ENCODE measurements at places on chromosomes 4 and X.

GRCh38 chr4:4491396-4491893 is 50.4 kb downstream of the STX18 start:
- DNase-seq = no peak

GRCh38 chr4:1783970-1784369 is 9.1 kb upstream of the FGFR3 start:
- DNase-seq = no peak

DNA sequence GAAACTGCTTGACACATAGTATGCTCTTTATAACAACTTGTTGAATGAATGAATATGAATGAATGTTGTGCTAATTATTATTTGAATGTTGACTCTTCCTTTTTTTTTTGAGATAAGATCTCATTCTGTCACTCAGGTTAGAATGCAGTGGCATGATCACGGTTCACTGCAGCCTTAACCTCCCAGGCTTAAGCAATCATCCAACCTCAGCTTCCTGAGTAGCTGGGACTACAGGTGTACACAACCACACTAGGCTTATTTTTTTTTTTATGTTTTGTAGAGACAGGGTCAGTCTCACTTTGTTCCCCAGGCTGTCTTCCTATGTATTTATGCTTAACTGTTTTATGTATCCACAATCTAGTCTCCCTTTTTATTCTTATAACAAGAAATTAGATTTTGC is 114.7 kb upstream of the WDFY3 start:
- no peak for DNase-seq

GRCh38 chr4:150126864-150127203 is 48.6 kb downstream of the DCLK2 start:
- peak; percentile 57 for DNase-seq

GRCh38 chrX:314781-315595 is 3.6 kb downstream of the GTPBP6 start:
- no peak for DNase-seq

- DNase-seq = peak; percentile 63
Observed at GRCh38 chr4:76589402-76589801, 154.4 kb downstream of the SHROOM3 start.

GRCh38 chr4:24382381-24382780 is 202.0 kb downstream of the DHX15 start:
- no peak for DNase-seq

DNA sequence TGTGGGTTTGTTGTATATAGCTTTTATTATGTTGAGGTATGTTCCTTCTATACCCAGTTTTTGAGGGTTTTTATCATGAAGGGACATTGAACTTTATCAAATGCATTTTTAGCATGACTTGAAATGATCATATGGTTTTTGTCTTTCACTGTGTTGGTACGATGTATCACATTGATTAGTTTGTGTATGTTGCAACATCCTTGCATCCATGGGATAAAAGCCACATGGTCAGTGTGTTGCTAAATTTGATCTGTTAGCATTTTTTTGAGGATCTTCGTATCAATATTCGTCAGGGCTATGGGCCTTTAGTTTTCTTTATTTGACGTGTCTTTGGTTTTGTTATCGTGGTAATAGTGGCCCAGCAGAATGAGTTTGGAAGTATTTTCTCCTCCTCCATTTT is 11.3 kb upstream of the BLTP1 start:
- no peak for DNase-seq

GRCh38 chr4:23775694-23776093 is 114.2 kb downstream of the PPARGC1A start:
- DNase-seq = no peak

- DNase-seq = peak; percentile 85
Observed at GRCh38 chr4:78293821-78294301, 236.7 kb downstream of the FRAS1 start.

GRCh38 chrX:120286733-120287512 is 24.3 kb downstream of the TMEM255A start:
- no peak for DNase-seq

DNA sequence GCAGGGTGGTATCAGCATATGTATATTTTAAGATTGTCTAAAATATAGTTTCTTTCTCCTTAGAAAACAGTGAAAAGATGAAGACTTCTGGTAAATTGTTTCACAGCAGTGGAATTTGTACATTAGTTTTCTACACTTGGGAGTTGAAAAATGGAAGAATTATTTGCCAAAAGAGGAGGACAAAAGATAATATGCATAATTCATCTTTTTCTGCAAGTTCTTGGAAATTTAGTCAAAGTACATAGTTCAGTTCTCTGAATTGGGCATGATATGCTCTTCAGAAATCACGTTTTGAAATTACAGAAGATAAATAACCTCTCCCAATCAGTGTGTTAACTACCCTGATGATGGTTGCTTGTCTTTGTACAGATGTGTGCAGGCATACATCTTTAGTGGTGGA is 47.0 kb downstream of the RBPJ start:
- DNase-seq = no peak

DNA sequence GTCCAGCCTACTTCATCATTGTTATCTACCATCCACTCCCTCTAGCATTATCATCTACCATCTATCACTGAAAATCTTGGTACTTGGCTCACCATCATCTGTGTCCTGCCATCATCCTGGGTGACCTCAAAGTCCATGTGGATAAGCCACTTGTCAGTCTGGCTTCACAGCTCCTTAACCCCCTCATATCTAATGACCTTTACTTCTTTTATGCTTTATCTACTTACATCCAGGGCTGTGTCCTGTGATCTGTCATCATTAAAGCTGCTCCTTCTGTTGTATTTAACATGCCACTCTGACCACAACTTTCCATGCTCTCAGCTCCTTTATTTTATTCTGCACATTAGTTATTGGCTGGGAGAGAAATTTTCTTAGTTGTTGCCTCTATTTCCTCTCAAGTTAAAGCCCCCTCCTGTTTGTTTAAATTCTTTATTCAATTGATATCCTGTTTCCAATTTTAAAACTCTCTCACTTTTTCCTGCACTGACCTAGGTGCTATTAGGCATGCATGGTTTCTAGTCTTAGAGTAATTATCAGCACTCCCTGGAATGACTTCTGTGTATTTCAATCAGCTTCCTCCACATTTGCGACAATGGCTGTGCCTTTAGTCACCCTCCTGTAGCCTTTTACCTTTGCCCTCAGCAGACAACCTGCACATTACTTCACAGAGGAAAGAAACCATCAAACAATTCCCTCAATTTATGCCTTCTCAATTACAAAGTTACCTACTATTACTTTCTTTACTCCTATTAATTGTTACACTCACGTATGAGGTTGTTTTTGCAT is 8.1 kb upstream of the FABP2 start:
- DNase-seq = no peak

- DNase-seq = peak; percentile 95
Observed at GRCh38 chr4:147714575-147715401, 17.1 kb upstream of the ARHGAP10 start.

DNA sequence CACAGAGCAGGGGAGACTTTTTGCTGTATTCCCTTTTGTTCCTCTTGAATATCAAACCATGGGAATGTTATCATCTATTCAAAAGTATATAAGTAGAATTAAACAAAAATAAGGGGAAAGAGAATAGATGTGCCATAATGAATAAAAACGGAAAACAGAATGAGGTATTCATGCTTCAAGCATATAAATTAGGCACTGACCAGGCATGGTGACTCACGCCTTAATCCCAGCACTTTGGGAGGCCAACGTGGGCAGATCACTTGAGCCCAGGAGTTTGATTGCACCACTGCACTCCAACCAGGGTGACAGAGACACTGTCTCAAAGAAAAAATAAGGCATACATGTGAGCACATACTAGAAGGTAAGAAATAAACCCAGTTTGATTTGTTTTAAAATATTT is 16.3 kb upstream of the NEUROG2 start:
- peak; percentile 58 for DNase-seq

GRCh38 chrX:13064599-13065143 is 20.3 kb upstream of the FAM9C start:
- DNase-seq = peak; percentile 88

DNA sequence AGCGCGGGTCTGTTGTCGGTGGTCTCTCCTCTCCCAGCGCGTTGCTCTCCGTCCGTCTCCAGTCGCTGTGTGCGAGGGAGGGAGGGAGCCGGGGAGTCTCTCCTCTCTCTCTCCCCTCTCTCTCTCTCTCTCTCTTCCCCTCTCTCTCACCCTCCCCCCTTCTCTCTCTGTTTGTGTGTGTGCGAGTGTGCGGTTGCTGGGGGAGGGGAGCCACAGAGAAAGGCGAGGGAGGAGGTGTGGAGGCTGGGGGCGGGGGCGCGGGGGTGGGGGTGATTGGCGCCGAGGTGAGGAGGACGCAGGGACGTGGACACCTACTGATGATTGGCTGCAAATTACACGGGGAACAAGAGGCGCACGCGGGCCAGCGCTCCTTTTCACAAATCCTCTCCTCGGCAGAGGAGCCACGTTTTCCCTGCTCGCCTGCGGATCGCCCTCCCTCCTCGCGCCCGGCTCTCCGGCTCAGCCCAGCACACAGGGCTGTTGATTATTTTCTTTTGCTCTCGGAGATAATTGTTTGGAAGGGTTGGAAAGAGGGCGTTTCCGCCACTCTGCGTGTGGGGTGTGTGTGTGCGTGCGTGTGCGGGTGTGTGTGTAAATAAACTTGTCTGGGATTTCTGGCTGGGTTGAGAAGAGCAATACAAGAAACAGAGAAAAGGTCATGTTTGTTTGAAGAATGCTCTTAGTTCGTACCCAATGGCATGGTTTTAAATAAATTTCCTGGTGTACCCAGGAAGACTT is at the start of gene CXXC4:
Gene CXXC4, minus strand, starts transcription at position 73 of the 738 bp plus-strand sequence. CDS start 3,092 bp downstream, outside the sequence.
- peak; percentile 45 for DNase-seq

DNA sequence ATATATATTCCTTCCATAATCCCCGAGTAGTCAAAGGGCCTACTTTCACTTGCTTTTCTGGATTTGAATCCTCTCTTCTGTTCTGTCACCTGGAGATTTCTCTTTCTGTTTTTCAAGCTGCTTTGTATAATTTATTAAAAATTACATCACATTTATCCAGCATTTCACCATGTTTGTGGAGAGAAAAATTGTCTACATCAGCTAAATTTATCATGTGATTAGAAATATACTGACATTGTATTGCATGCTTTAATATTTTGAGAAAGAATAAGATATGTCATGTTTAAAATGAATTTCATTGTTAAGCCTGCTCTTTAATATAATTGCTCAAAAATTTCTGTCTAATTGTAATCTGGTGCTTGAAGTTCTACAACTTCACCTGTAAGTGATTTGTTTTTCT is 323.1 kb upstream of the DKK2 start:
- DNase-seq = no peak

- no peak for DNase-seq
Observed at GRCh38 chr4:128608006-128608405, 201.5 kb upstream of the JADE1 start.

- DNase-seq = no peak
Observed at GRCh38 chrX:2801223-2801622, 27.5 kb upstream of the GYG2 start.

- no peak for DNase-seq
Observed at GRCh38 chrX:48689208-48689920, 5.8 kb downstream of the WAS start.

- no peak for DNase-seq
Observed at GRCh38 chr4:40327340-40327739, 7.8 kb upstream of the CHRNA9 start.

DNA sequence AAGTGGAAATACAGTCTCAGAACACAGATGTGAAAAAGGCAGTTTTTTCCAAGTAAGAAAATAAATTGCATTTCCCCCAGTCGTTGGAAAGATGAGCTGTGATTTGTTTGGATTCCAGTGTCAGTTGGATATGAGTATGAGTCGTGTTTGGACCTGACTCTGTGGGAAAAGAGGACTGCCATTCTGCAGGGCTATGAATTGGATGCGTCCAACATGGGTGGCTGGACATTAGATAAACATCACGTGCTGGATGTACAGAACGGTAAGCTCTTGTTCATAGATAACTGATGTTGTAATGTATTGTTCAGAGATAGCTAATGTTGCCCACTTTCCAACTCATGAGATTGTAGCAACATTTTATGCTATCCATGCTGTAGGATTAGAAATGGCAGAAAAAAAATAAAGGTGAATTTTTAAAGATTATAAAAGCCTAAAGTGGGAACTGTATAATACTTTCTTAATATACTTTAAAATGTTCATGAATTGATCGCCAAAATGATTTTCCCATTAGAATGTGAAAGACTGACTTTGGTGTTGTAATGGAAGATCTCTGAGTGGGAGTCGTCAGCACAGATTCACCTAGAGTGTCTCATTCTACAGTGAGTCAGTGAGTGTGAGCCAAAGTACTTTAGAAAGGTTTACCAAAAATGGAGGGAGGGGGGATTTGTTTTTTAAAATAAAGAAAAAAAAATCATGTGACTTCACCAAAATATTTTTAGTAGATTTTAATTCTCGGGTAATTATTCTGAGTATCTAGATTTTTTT is 178.7 kb downstream of the DCTD start:
- DNase-seq = peak; percentile 23

DNA sequence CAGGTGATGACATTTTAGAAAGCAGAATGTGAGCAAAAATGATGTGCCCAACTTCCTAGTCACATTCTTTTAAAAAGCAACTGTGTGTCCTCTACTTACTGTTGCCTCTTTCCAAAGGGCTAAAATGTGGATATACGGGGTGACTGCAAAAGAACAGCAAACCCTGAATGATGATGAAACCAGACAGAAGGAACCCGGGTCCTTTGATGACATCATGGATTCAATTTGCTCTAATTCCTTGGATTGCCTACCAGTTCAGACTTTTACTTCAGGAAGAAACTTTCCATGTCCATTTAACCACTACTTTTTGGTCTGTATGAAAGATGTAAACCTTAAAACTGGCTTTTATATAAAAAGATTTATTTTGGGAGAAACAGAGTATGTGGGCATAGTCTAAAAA is 190.9 kb upstream of the MAB21L2 start:
- no peak for DNase-seq

DNA sequence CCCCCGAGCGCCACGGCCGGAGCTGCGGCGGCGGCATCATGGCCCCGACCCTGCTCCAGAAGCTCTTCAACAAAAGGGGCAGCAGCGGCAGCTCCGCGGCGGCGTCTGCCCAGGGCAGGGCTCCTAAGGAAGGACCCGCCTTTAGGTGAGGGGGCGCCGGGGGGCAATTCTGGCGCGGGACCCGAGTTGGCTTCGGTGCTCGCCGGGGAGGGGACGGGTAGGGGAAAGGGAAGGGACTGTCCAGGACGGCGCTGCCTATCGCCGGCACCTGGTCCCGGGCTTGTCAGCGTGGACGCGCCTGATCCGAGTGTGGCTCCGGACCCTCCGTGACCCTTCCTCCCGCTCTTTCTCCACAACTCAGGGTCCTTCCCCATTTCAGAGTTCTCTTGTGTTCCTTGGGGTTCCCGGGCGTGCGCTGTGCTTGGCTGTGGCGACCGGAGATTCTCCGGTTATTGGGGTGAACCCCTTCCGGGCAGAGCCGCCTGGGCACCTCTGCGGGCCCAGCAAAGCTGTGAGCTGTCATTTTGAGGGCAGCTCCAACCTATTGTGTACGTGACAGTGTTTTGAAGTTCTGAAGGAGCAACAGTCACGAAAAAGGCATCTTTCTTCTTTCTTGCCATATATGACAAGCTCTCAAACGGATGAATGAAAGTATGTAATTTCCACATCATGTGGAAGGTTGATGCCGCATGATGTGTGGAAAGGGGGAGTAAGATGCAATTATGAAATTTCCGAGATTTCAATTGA is 522 bp downstream of the FNIP2 start:
- peak; percentile 49 for DNase-seq

Measured in iris pigment epithelial cell (primary cell).